ENCODE measurements at places on chromosomes 3 and 15. TPM values are rescaled to one million over a fixed set of nuclear protein-coding genes. Genes with fewer than 3 reads are reported as not detected.

GRCh38 chr3:144324076-144324475, 352.5 kb downstream of the DIPK2A start:
- no peak overlapping the region for H3K27ac ChIP-seq
- H3K36me3 ChIP-seq, result no peaks in the 10 kb centered on the region
- no peak for DNase-seq
- no peaks in the 10 kb centered on the region for H3K4me1 ChIP-seq
- H3K4me3 ChIP-seq, result no peak overlapping the region

The HDC gene
- 0.26 TPM for polyA plus RNA-seq

The MAN2C1 gene
- 146 TPM for polyA plus RNA-seq

GRCh38 chr3:14137004-14137403, 12.2 kb downstream of the TMEM43 start:
- peak overlapping the region; percentile 63 for H3K27ac ChIP-seq
- H3K36me3 ChIP-seq, result peaks cover 52% of the 10 kb centered on the region
- no peak overlapping the region for H3K4me3 ChIP-seq
- H3K27me3 ChIP-seq, result no peaks in the 10 kb centered on the region

- no peaks in the 10 kb centered on the region for H3K36me3 ChIP-seq
- H3K27ac ChIP-seq, result no peak overlapping the region
- H3K27me3 ChIP-seq, result no peaks in the 10 kb centered on the region
- DNase-seq, result no peak
Observed at GRCh38 chr3:128239304-128239703, 86.0 kb downstream of the EEFSEC start.

The CIDEC gene
- polyA plus RNA-seq, result 30.6 TPM

GRCh38 chr3:48997714-48998637, 7.9 kb downstream of the P4HTM start:
- H3K36me3 ChIP-seq, result peaks cover 3% of the 10 kb centered on the region
- H3K4me3 ChIP-seq, result no peak overlapping the region
- no peaks in the 10 kb centered on the region for H3K27me3 ChIP-seq
- no peak for DNase-seq
- no peaks in the 10 kb centered on the region for H3K4me1 ChIP-seq
- H3K27ac ChIP-seq, result no peak overlapping the region

DNA sequence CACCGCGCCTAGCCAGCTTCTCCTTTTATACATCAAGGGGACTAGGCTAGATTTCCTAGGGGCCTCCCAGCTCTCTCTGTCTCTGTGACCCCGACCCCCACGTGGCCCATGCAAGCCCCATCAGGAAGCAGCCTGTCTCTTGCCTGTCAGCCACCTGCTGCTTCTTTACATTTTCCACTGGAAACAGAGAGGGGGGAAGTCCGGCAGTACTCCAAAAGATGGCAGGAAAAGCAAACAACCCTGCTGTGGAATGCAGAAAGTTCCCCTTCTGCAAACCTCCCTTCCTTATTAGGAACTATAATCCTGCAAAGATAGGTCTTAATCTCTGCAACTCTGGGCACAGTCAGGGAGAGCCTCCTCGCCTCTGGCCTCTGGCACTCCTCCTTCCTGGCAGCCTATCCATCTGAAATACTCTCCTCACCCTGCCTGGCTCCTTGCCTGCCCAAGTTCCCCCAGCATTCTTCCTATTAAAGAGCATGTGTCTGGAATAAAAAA, 47.4 kb upstream of the HACD2 start:
- no peak overlapping the region for H3K4me3 ChIP-seq
- peak; percentile 89 for DNase-seq
- peak overlapping the region; percentile 98 for H3K27ac ChIP-seq

The AGTR1 gene
- polyA plus RNA-seq, result not detected

DNA sequence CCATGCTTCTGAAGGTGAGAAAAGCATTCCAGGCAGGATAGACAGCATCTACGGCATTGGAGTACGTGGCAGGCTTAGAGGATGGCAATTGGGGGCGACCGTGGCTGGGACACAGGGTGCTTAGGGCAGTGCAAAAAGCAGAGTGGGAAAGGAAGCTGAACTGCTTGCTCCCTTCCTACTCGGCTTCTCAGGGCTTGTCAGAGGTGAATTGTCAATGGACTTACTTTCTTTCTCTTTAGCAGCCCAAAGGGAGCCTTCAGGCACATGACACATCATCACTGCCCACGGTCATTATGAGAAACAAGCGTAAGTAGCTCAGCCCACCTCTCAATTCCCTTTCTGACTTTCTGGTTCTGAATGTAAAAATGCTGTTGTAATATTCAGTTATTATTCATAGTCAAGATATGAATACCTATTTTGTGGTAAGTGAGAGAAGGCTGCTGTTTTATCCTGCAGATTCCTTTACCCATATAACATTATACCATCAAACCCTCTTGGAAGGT, 84.3 kb downstream of the KLHL25 start:
- peaks cover 51% of the 10 kb centered on the region for H3K36me3 ChIP-seq
- H3K4me1 ChIP-seq, result peaks cover 20% of the 10 kb centered on the region
- H3K27me3 ChIP-seq, result no peaks in the 10 kb centered on the region
- H3K27ac ChIP-seq, result no peak overlapping the region
- no peak for DNase-seq

DNA sequence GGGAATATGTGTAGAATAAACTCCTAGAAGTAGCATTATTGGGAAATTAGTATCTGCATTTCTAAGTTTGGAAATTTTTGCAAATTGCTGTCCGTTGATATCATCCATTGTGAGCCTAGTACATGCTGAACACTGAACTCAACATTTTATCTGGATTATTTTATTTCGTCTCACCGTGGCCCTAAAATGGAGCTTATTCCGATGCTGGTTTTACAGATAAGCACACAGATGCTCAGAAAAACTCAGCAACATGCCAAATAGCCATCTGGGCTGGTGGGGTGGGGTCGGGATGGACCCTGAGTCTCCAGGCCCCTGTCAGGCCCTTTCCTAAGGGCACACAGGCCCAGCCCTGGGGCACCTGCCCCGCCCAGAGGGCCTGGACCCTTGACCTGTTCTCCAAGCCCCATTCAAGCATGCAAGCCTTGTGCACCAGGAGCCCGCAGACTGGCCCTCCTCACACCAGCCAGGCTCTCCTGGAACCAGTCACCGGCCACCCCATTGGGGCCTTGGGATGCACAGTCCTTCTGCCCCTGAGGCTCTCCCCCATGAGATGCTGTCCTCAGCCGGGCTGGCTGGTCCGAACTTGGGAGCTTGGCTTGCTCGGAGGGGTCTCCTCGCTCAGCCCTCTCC, 20.7 kb upstream of the KLF13 start:
- no peak overlapping the region for H3K27ac ChIP-seq
- H3K36me3 ChIP-seq, result no peaks in the 10 kb centered on the region
- DNase-seq, result peak; percentile 45

DNA sequence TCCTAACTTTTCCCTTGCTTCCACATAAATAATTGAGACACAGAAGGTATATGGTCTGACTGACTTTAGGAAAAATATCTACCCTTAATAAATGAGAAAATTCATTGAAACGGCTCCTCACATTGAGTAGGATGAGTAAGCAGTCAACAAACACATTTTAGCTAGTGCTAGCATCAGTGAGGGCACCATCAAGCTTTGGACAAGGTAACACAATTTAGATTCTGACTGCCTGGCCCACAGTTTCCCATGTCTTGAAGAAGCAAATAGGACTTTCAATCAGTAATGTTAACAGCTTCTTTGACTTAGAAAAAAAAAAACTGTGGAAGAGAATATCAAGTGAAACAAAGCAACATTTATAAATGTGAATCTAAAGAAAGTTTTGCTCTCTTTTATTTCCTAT, 70.1 kb upstream of the MBNL1 start:
- no peak for DNase-seq
- H3K27ac ChIP-seq, result peak overlapping the region; percentile 89
- H3K36me3 ChIP-seq, result no peaks in the 10 kb centered on the region
- no peak overlapping the region for H3K4me3 ChIP-seq
- no peaks in the 10 kb centered on the region for H3K27me3 ChIP-seq
